ENCODE measurements at places on chromosomes 12 and 14.

DNA sequence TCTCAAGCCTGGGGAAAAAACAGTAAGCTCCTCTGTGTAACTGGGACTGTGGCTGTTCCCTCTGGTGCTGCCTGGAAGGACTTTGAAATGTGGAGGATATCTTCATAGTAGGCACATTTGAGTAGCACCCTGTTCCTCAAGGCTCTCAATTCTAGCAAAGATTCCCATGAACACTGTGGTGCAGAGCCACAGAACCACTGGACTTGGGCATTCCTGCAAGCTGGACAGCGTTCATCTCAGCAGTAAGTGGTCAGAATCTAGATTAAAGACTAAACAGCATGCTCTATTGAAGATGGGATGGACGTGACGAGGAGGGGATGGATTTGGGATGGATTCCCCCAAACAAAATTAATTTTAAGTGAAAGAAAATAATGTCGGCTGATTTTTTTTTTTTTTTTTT is 9.4 kb upstream of the YBX3 start:
- no peak for DNase-seq

DNA sequence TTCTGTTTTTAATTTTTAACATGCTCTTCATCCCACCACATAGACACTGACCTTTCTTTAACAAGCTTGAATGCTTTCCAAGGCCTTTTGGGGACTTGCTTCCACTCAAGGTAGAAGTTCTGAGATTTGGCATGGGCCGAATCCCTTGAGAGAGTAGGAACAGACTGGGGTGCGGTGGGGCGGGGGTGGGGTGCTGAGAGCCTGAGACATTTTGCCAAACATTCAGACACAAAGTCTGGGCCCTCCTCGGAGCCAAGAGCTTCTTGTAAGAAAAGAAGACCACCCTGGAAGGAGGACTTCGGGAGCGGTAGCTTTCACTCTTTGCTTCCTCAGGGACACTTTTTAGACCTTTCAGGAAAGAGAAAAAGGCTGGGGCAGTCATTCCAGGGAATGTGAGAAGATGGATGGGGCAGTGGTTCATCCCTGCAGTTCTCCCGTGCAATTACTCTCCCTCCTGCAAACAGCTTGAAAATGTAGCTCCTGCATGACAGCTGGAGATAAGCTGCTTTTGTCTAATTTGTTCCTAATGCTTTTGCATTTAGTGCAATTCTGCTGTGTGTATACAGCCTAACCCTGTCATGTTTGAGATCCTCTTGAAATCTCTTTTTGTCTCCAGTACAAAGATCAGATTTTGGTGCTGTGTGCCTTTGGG is 16.3 kb upstream of the MYO1H start:
- DNase-seq: no peak

GRCh38 chr12:116165036-116165425 is 112.5 kb downstream of the MED13L start:
- no peak for DNase-seq

DNA sequence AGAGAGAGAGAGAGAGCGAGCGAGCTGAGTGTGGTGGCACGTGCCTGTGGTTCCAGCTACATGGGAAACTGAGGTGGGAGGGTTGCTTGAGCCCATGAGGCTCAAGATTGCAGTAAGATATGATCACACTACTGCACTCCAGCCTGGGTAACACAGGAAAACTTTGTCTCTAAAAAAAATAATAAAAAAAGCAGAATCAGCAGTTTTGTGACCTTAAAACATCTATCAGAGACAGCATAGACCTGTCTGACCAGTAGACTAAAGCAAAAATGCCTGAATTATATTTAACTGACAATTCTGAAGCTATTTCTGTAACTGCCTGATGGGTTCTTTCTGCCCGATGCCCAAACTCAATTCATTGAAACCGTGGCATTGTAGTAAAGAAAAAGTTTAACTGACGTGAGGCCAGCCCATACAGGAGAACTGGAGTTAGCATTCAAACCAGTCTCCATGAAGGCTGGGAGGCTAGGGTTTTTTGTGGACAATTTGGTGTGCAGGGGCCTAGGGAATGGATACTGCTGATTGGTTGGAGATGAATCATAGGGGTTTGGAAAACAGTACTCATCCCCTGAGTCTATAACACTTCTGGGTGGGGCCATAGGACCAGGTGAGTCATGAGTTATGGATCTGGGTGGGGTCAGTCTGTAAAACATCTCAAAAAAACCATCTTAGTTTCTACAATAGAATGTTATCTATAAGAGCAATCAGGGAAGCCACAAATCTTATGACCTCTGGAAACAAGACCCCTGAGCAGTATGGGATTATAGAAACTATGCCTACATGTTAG is 8.0 kb upstream of the RASSF8 start:
- DNase-seq: no peak

DNA sequence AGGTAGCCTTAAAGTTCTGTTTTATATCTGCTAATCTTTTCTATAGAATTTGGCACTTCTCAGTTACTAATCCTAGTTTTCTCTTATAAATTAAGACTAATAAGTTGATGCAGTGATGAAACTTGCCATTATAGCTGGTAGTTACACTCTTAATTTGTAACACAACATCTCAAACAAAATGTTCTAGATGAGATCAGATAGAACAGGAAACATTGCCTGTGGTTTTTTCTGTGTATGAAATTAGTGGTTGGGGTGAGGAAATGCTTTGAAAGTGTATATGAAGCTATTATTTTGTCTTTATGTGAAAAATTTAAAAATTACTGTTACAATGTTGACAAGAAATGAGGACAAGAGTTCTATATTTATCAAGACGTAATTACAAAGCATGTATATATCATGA is 91.9 kb downstream of the PCNX1 start:
- DNase-seq: no peak

- no peak for DNase-seq
Measured at GRCh38 chr12:7387289-7387688, 56.7 kb downstream of the CD163L1 start.

GRCh38 chr14:102746634-102747438 is 30.4 kb upstream of the TRAF3 start:
- DNase-seq: no peak

- no peak for DNase-seq
Measured at GRCh38 chr12:128450810-128451209, 183.8 kb downstream of the TMEM132C start.

- DNase-seq: no peak
Measured at GRCh38 chr14:25833341-25834126, 764.3 kb downstream of the NOVA1 start.

DNA sequence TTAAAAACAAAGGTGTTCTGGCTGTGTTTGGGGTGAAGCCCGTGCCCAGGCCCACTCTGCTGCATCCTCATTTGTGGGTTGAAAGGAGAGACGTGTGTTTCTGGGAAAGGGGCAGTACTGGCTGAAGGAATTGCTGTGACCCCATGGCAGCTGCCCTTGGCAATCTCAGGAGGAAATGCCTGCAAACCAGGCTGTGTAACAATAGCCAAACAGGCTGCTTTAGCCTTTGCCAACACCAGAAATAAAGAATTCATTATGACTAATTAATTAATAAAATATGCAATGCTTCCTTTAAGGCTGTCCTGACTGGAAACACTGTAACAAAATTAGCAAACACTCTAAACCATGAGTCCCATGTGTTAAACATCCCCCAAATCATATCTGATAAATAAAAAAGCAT is 53.0 kb upstream of the KRR1 start:
- DNase-seq: no peak

- no peak for DNase-seq
Measured at GRCh38 chr12:109421355-109422087, 55.6 kb downstream of the KCTD10 start.

- DNase-seq: no peak
Measured at GRCh38 chr12:70338531-70338930, 27.6 kb upstream of the KCNMB4 start.

GRCh38 chr12:29971446-29971845 is 187.7 kb upstream of the TMTC1 start:
- no peak for DNase-seq

- DNase-seq: no peak
Measured at GRCh38 chr12:123107926-123108681, 42.8 kb downstream of the PITPNM2 start.

DNA sequence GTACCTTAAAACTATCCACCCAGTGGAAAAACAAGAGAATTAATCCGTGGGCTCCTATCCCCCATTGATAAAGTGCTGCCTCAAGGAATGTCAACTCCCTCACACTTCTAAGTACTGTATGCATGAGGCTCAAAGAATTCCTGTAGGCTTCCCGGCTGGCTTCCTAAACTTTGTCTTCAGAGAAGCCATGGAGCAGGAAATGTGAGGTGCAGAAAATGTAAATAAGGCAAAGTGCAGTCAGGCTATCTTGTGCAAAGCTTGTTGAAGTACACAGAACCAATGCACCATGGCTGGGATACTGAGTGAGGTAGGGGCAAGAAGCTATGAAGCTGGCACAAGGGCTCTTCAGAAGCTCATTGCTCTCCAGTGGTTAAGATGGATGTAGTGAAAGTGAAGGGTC is 611.0 kb downstream of the FSCB start:
- DNase-seq: no peak

GRCh38 chr12:62799126-62799736 is 135.7 kb downstream of the PPM1H start:
- no peak for DNase-seq

DNA sequence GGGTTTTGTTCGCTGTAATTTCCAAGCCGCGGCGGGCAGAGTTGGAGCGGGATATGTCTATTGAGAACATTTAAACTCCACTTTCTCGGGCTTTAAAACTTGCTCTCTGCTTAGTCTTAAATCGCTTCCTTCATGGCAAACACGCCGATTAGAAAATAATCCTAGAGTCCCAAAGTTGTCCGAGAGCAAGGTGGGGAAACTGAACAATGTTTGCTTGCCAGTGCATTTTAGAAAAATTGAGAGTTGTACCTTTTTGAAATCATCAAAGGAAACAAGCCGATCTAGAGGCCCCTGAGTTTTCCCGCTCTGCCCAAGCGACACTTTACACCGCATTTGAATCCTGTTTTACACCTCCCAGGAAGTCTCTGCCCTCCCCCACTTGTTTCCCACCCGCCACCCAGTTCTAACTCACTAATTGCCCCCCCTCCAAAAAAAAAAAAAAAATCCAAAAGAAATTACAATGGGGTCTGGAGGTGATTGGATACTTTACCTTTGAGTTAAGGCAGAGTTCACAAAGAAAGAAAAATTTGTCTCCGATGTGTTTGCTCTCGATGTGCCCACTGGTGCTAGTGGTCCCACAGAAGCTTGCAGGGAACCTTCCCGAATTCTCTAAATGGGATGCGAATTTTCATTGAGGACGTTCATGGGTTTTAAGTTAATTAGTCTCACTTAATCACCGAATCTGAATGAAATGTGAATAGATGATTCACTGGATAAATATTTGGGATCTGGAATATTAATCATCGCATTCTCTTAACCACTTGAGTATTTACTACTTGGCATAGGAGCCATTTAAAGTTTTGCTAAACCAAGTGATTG is 2.3 kb downstream of the HMGA2 start:
- no peak for DNase-seq

DNA sequence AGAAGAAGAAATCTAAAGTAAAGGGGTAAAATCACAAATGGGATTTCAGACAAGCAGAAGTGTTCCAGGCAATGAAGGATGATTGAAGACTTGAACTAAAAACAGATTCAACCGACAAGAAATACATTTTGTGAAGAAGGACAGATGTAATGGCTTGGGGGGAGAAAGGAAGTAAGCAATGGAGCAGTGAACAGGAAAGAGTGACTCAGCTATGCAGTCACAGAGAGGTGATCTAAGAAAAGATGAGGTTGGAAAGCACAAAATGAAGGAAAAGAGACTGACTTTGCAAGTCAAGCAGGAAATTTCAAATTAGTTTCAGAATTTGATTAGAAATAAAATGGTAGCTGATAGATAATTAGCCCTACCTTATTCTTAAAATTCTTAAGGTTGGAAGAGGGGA is 66.5 kb downstream of the PUS7L start:
- no peak for DNase-seq

DNA sequence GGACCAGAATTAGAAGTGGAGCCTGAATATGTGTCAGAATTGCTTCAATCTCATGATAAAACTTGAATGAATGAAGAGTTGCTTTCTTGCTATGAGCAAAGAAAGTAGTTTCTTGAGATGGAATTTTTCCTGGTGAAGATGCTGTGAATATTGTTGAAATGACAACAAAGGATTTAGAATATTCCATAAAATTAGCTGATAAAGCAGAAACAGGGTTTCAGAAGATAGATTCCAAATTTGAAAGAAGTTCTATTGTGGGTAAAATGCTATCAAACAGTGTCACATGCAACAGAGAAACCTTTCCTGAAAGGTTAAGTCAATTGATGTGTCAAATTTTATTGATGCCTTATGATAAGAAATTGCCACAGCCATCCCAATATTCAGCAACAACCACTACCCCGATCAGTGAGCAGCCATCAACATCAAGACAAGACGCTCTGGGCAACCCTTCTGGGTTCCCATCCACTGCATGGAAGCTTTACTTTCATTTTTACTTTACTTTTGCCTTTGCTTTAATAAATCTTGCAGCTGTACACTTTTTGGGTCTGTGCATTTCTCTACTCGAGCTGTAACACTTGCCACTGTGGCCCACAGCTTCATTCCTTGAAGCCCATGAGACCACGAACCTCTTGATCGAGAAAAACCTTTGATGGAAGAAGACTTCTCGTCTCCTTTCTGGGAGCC is 104.0 kb upstream of the SSTR1 start:
- DNase-seq: no peak

GRCh38 chr14:37816743-37817295 is 221.4 kb downstream of the TTC6 start:
- no peak for DNase-seq

DNA sequence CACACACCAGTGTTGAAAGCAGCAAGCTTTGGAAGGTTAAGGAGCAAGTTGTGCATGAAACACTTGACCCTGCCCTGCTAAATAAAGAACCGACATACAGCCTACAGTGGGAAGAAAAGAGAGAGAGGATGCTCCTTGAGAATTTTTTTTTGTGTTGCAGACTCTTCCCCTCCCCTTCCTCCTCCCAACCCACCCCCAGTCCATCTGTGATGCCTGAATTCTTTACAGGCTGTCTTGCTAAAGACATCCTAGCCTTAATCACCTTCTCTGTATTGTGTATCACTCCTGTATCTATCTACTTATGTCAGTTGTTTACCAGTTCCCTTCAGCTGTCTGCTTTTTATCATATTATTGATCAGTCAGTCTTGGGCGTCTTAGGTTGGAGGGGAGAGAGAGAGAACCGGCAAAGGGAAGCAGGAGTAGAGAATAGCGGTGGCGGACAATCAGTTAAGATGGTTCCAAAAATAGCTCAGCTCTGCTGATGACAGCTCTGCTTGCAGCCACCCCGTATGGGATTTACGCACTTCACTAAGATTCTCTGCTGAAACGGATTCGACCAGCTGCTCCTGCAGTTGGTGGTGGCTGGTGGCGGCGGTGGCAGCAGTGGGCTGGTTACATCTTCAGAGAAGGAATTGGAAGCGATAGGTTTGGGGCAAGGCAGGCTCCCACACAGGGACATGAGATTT is 664.7 kb downstream of the NRXN3 start:
- DNase-seq: no peak

GRCh38 chr12:1006255-1006654 is 15.2 kb downstream of the ERC1 start:
- no peak for DNase-seq

DNA sequence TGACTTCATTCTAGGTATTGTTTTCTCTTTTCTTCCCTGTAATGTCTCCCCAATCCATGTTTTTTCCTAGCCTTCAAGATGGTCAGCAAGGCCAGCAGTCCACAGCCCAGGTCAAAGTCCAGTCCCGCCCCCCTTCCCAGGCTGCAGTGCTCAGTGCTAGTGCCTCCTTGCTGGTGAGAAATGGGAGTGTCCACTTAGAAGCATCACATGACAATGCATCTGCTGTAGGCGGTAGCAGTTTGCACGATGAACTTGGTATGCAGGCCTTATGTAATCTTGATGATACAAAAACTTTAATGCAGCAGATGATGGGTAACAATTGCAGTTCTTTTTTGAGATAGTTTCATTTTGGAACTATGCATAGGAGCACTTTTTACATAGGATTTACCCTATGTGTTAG is 88.4 kb downstream of the PCNX1 start:
- no peak for DNase-seq
